GOT3 (cell line): ENCODE measurements at places on chromosomes 12 and 14.

DNA sequence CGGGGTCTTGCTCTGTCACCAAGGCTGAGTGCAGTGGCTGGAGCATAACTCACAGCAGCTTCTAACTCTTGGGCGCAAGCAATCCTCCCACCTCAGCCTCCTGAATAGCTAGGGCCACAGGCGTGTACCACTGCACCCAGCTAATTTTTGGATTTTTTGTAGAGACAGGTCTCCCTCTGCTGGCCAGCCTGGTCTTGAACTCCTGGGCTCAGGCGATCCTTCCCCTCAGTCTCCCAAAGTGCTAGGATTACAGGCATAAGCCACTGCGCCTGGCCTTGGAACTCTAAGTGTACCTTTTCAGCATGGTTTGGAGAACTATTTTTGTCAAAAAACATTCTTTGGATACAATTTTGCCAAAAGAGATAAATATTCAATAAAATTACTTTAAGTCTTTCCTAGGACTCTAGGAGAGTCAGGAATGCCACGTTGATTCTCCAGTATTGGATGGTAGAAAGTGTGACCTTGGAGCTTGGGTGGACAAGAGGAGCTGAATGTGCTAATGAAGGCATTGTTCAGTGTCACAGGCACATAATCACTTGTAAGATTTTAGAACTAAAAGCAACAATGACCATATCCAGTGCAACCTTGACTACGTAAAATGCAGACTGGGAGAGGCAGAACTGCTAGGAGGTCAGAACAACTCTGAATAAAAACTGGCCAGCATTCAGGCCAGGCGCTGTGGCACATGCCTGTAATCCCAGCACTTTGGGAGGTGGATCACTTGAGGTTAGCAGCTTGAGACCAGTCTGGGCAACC is 2.8 kb downstream of the SRSF9 start:
- no peak for DNase-seq

GRCh38 chr14:39374851-39375250 is 57.4 kb downstream of the FBXO33 start:
- DNase-seq: no peak

DNA sequence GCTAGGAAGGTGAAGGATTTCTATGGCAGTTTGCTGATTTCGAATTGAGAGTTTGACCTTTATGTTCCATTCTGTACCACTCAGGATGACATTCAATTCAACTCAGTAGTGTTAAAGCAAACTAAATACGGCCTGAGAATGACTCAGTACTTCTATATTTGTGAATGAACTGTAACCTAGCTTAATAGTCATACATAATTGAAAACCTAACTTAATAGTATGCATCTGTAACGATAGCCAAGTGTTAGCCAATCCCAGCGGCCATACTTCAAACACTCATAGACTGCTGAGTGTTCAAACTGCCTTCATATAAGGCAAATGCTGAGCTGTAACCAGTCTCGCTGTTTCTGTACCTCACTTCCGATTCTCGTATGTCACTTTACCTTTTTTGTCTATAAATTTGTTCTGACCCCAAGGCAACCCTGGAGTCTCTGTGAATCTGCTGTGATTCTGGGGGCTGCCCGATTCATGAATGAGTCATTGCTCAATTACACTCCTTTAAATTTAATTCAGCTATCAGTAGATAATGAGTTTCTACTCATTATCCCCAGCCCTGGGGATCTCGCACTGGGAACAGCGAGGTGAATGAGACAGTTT is 98.5 kb upstream of the SLC24A4 start:
- DNase-seq: no peak

GRCh38 chr14:95290871-95291431 is 28.8 kb downstream of the CLMN start:
- no peak for DNase-seq

- DNase-seq: no peak
Observed at GRCh38 chr14:69666112-69666511, 54.7 kb downstream of the SUSD6 start.

- DNase-seq: no peak
Observed at GRCh38 chr14:75487155-75487671, 35.1 kb upstream of the BATF start.
